ENCODE measurements at places on chromosomes 1 and 21.

DNA sequence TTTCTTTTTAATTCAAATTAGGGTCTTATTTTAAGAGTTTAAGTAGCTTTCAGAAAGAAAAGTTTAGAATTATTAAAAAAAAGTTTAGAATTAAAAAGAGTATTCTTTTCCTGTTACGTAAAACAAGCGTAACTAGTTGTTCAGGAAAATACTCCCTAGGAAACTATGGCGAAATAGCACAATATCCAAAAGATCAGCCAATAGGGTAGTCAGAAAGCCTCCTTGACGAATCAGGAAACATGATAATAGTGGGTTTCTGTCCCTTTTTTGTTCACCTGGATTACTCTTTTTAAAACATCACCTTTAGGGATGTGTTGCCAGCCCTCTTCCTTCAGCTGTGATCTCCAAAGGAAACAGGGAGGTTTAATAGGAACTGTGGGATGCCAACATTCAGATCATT is 25.2 kb downstream of the S1PR1 start:
- no peak for DNase-seq

- no peak for DNase-seq
Measured at GRCh38 chr1:76868154-76868882, 1.0 kb downstream of the ST6GALNAC5 start.

- DNase-seq = no peak
Measured at GRCh38 chr21:21114461-21114860, 116.3 kb downstream of the NCAM2 start.

DNA sequence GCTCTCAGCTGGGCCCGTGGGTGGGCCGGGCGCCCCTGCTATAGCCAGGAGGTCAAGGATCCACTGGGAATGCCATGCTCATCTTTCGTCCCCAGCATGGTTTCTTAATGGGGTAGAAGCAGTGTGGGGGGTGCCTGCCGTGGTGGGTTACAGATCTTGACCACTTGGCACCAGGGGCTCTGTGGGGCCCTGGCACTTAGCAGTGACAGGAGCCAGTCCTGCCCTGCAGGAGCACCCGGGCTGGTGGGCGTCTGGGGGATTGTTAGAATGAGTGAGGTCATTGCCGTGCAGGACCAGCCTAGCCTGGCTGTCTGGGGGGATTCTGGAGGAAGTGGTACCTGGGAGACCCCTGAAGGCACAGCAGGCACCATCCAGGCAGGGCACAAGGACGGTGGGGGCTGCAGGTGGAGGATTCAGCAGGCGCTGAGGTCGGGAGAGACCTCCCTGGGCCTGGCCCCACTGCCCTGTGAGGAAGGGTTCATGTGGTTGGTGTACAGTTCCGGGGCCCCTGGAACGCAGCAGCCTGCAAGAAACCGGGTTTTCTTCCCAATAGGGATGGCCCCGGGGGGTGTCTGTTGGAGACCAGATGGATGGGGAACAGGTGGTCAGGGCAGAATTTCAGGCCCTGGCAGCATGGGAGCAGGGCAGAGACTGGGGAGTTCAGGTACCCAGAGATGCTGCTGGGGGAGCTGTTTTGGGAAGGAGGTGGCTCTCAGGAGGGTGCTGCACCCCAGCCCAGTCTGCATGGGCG is 4.8 kb downstream of the AIRE start:
- no peak for DNase-seq

DNA sequence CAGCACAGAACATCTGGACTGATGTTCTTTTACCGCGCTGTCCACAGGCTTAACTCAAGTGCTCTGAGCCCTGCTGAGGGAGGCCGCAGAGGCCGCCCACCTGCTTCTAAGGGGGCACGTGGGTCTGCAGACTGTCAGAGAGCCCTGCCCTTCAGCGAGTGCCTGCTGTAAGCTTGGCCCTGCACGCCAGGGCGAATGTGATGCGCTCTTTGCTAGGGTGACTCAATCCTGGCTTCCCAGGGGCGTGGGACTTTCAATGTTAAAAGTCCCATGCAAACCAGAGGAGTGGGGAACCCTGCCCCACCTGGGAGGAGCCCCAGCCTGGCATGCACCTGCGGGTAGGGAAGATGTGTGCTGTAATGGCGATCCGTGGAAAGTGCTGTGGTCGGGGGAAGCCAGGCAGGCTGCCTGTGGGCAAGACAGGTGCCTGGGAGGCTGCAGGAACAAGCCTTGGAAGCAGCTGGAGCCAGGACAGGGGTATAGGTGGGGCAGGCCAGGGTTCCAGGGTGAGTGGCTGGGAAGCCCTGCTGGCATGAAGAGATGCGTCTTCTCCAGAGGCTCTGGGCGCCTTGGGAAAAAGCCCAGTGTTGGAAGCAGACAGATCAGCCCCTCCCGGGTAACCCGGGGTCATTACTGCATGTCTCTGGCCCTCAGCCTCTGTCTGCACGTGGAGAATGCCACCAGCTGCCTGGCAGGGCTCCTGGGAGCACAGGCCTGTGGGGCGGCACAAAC is 594 bp upstream of the PANK4 start:
- DNase-seq = no peak

DNA sequence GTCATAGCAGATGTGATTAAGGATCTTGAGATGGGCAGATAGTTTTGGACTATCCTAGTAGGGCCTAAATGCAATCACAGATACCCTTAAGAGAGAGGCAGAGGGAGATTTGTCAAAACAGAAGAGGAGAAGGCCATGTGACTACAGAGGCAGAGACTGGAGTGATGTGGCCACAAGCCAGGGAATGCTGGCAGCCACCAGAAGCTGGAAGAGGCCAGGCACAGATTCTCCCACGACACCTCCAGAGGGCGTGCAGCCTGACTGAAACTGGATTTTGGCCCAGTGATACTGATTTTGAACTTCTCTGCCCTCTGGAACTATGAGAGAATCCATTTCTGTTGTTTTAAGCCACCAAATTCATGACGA is 52.1 kb upstream of the EPS8L3 start:
- no peak for DNase-seq

- no peak for DNase-seq
Measured at GRCh38 chr21:46377789-46378188, 53.8 kb downstream of the PCNT start.

GRCh38 chr1:207072233-207072632 is 16.4 kb upstream of the C4BPB start:
- DNase-seq = no peak

DNA sequence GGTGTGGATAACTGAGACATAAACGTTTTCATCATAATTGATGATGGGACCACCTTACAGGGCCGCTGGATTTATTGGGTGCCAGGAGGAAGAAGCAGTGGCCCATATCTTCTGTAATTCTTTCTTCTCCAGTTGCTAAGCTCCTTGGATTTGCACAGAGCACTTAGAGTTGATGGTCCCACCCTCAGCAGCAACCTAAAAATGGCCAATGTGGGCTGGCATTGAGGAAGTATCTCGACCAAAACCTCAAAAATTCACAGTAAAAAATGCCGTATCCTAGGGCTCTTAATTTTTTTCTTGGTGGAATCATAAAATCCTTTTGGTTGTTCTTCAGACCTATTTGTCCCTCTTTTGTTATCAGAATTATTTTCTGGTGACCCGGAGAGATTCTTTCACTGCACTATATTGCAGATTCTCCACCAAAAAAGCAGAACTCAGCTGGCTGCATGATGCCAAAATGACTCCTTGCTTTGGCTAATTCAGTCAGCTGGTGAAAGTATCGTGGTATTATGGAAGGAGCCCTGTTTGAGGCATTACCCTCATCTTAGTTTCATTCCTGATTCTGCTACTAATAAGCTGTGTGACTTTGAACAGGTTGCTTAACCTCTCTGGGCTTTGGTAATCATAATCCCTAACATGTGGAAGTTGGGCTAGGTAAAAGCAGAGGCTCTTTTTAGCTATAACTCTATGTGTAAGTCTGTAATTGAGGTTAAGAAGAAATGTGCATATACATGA is 27.6 kb downstream of the KIRREL1 start:
- no peak for DNase-seq

DNA sequence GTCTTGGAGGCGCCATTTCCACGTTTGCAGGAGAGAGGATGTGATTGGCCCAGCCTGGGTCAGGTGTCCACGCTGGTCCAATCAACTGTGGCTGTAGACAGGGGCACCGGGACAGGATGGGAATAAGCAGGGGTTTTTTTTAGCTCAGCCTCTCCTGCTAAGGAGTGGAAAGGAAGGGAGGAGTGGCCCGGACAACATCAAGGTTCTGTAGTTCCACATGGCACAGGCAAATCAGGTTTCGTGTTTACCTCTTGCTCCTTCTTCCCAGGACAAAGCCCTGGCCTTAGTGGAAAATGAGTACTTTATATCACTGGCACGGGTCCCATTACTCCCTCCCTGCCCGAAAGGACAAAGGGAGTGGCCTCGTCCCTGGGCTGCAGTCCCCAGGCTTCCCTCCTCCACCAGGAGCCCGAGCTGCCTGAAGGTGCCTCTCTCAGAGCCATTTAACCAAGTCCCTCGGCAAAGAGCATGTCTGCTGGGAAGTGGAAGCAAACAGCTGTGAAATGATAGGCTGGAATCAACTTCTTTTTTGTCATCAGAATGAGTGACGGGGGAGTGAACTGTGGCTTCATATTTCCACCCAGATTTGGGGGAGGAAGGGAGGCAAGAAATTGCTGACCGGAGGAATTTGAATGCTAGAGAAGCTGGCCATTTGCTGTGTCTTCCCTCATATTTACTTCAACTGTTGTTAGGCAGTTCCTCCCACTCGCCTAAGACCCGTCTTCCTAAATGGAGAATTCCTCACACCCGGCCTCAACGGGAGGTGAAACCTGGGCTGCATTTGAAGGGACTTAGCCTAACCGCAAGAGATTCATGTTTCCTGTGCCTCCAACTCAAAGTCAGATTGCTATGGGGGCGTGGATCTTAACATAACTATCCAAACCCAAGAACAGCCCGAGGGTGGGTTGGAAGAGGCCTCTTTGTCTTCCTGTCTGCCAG is 84.9 kb upstream of the SLC44A3 start:
- no peak for DNase-seq

DNA sequence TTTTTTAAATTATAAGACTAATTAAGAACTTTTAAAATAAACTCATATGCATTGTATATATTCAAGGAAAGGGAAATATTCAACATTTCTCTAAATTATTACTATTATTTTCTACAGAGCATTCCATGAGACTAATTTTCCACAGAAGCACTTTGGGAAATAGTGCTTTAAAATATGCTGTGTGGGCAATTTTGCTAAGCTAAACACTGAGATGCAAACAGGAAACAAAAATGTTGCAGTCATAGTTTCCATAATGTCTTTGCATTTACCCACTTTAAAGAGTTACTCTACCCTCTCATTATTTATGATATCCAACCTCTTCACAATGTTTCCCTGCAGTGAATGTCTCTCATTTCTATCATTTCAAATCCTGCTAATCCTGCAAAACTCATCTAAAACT is 269.6 kb upstream of the BEND5 start:
- no peak for DNase-seq

GRCh38 chr1:23403038-23403336 is 21.6 kb downstream of the TCEA3 start:
- DNase-seq = no peak

DNA sequence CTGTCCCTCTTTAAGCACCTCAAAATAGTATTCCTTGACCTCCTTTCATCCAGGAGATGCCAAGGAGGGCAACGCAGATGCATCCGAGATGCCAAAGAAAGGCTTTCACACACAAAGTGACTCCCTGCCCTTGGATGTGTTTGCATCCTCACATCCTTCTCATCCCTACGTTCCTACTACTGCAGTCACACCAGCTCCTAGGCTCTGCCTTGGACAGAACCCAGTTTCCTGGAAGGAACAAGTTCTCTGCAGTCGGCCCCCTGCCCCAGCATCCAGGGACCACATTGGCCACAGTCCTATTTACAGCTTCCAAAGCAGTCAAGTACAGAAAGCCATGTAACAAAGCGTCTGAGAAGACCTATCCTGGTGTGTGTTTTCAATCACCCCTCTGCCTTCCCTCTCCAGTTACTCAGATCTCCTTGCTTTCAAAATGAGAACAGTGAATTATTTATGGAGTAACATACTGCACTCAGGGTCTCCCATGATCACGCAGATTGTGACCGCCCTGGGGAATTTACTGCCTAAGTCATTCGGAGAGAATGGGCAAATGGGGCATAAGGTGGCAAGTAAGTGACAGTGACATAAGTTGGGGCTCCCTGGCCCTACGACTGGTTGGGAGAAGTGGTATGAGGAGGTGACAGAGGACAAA is 21.8 kb upstream of the SRP9 start:
- DNase-seq = no peak

DNA sequence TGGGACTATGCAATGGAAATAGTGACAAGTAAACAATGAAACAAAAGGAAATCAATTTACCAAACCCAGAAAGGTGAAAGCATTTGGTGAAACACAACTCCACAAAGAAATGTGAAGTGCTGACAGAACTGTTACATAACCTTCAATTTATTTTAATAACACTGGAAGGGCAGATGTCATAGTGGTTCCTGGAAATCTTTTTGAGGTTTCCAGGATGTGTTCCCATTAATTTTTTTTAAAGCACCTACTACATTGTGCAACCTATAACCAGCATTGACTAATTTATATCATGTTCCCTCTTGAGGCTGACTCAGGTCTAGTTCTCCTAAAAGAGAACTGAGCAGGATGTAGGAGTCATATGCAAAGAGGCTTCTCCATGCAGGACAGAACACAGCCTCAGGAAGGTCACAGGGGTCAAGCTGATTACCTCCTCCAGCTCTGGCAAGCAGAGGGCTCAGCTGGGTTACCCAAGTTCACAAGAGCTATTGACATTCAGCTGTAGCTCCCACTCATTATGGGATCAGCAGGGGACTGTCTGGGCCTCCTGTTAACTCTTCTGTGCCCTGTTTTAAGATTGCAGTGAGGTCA is 157.1 kb upstream of the NRIP1 start:
- no peak for DNase-seq

DNA sequence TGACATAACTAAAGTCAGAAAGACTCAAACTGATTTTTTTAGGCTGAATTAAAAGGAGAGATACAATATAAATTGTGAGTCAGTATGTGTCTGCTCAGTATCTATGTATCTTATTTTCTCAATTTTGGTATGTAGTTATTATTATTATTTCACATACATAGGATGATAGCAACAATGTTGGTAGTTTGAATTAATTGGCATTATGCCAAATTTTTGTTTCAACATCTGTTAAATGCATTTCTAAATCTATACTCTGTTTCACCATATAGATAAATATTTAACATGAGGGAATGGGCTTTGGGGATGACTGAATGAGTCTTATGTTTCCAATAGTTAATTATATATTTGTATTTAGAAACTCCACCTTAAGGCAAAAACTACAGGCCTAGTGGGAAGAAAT is 12.6 kb upstream of the HMCN1 start:
- DNase-seq = no peak

GRCh38 chr1:201214461-201214860 is 23.8 kb downstream of the IGFN1 start:
- DNase-seq = no peak

DNA sequence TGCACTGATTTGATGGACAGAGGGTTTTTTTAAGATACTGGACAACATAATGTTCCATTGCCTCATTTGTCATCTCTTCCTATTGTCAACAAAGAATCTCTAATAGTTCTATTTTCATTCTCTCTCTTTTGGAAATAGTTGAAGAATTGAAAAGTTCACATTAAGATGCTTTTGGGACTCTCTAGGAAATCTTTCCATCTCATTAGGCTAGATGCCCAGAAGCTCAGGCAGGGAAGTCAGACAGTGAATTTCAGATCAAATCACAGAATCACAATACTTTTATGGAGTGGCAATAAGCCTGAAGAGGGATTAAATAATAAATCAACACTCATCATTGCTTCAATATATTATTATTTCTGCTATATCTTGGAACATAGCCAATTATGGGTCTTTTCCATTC is 29.2 kb downstream of the NEGR1 start:
- DNase-seq = no peak

All from stimulated activated CD4-positive, alpha-beta T cell treated with anti-CD3 and anti-CD28 coated beads, TNF-alpha, amount 100 ng/mL, for 4 hours (primary cell).